ENCODE measurements at places on chromosomes 5 and 9. TPM values are rescaled to one million over a fixed set of nuclear protein-coding genes. Genes with fewer than 3 reads are reported as not detected.
A peak's percentile ranks its signal among the peaks of the same experiment; 100 is the strongest.

DNA sequence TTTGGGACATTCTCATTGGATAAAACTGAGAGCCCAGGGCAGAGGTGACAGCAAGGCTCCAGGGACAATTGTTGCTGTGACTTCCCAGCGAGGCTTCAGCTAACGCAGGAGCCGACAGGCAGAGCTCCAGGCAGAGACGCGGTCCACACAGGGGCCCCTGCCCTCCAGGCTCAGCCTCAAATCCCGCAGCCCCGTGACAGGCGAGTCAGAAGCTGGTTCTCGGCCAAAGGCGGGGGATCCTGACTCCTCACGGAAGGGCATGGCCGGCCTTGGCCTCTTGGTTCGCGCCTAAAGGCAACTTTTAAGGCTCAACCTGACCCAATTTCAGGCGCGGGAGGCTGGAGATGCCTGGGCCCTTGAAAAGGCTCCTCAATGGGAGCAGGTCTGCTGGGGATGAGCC is 21.3 kb downstream of the SLC12A7 start:
- no peaks in the 10 kb centered on the region for H3K27me3 ChIP-seq
- no peak overlapping the region for H3K27ac ChIP-seq
- DNase-seq = no peak
- no peaks in the 10 kb centered on the region for H3K4me1 ChIP-seq

GRCh38 chr5:95274011-95274410 is 10.9 kb downstream of the MCTP1 start:
- no peak overlapping the region for H3K27ac ChIP-seq
- no peak overlapping the region for H3K4me3 ChIP-seq
- no peaks in the 10 kb centered on the region for H3K36me3 ChIP-seq
- H3K27me3 ChIP-seq = no peaks in the 10 kb centered on the region
- H3K4me1 ChIP-seq = no peaks in the 10 kb centered on the region

PRRX2 gene
- total RNA-seq = 4.6 TPM

TMEM215 gene
- not detected for total RNA-seq

DNA sequence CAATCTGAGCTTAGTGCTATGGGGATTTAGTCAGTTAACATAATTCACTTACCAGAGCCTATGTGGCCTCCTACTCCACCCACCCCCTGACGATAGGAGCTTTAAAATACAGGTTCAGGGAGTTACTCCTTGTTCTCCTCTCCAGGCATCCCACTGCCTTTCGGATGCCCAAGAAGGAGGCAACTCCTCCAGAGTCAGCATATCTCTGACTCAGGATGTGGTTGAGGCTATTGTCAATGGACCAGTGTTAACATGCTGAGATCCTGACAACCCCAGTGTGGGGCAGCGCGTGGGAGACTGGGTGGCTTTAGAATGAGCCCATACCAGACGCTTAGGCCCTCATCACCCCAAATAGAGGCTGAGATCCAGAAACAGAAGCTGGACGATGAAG is 27.4 kb downstream of the BICD2 start:
- no peaks in the 10 kb centered on the region for H3K27me3 ChIP-seq
- H3K4me1 ChIP-seq = peaks cover 2% of the 10 kb centered on the region
- no peak for DNase-seq
- no peak overlapping the region for H3K27ac ChIP-seq
- no peaks in the 10 kb centered on the region for H3K36me3 ChIP-seq

THBS4 gene
- 1.5 TPM for total RNA-seq

FOXD4L4 gene
- 0.26 TPM for total RNA-seq

DNA sequence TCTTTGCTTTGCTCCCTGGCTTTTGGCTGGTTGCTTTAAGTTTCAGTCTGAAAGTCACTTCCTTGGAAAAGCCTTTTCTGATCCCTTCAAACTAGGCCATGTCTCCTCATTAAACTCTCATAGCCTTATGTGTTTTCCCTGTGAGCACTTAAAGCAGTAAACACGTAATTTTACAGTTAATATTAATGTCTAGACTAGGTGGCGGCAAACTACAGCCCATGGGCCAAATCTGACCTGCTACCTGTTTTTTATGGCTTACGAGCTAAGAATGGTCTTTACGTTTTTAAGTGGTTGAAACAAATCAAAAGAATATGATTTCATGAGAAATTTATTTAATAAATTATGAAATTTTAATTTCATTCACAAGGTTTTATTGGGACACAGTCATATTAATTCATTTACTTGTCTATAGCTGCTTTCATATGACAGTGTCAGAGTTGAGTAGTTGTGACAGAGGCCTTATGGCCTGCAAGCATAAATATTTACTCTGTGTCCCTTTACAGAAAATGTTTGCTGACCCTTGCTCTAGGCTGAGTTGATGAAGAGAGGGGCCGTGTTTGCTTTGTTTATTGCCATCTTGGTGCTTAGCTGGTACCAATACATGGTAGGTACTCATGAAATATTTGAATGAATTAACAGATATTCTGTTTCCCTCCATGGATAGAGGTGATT is 7.4 kb downstream of the SLC44A1 start:
- no peaks in the 10 kb centered on the region for H3K27me3 ChIP-seq
- H3K4me3 ChIP-seq = no peak overlapping the region
- H3K36me3 ChIP-seq = no peaks in the 10 kb centered on the region

RAB14 gene
- 18.5 TPM for total RNA-seq

- H3K4me3 ChIP-seq = peak overlapping the region; percentile 61
- H3K27me3 ChIP-seq = no peaks in the 10 kb centered on the region
- peaks cover 8% of the 10 kb centered on the region for H3K4me1 ChIP-seq
- H3K27ac ChIP-seq = peak overlapping the region; percentile 88
Measured at GRCh38 chr9:120875954-120876841, 790 bp downstream of the PHF19 start.

CEL gene
- total RNA-seq = under 0.01 TPM

DNA sequence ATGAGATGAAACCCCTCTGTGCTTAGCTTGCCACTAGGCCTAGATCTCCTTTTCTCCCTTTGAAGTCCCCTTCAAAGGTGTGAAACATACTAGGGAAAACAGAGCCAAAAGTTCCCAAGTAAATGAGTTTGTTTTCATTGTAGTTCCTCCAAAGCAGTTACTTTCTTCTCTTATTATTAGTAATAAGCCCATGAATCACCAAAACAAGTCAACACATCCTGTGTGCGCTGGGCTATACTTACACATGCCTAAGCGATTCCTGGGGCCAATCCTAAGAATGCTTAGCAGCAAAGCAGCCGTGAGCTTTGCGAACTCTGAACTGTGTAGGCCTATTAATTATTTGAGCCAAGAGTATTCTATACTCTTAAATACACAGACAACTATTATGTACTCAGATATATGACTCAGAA is 7.6 kb downstream of the ENC1 start:
- peak; percentile 70 for DNase-seq
- no peaks in the 10 kb centered on the region for H3K27me3 ChIP-seq
- H3K4me3 ChIP-seq = no peak overlapping the region
- peak overlapping the region; percentile 84 for H3K27ac ChIP-seq

GRCh38 chr5:68739752-68740151 is 354.1 kb upstream of the SLC30A5 start:
- H3K4me1 ChIP-seq = no peaks in the 10 kb centered on the region
- no peak overlapping the region for H3K27ac ChIP-seq
- no peaks in the 10 kb centered on the region for H3K36me3 ChIP-seq
- H3K27me3 ChIP-seq = peaks cover 2% of the 10 kb centered on the region
- H3K4me3 ChIP-seq = no peak overlapping the region

- H3K4me1 ChIP-seq = no peaks in the 10 kb centered on the region
- DNase-seq = no peak
- no peaks in the 10 kb centered on the region for H3K27me3 ChIP-seq
- H3K27ac ChIP-seq = no peak overlapping the region
Measured at GRCh38 chr9:73575101-73576060, 423.7 kb downstream of the ANXA1 start.

SMIM33 gene
- total RNA-seq = not detected

LOX gene
- total RNA-seq = 33.4 TPM

DNA sequence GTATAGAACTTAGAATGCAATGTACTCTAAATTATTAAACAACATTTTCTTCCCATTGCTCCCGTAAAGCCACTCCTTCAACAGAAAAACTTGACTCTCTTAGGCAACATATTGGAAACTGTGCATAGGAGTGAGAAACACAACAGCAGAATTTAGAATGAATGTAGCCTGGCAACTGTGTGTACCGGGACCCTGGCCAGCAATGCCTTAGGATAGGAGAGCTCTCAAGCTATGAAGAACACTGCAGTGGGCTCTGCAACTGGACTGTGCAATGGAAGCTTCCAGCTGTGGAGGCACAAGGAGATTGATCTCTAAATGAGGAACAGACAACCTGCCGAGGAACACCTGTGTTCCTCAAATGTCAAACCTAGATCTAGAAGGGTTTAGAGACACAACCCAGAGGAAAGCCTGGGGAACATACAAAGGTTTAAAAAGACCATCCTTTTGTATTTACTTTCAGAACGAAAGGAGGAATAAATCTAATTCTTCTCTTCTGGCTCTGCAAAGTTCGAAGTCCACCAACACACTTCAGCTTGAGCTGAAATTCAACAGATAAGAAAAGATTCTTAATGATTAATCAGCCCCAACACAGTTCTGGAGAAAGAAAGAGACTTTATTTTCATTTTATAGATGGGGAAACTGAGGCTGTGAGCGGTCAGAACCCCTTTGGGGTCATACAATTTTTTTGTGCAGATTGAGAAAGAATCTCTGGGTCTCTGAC is 51.5 kb upstream of the ARL15 start:
- no peak overlapping the region for H3K27ac ChIP-seq
- no peaks in the 10 kb centered on the region for H3K4me1 ChIP-seq
- peak; percentile 25 for DNase-seq

DNA sequence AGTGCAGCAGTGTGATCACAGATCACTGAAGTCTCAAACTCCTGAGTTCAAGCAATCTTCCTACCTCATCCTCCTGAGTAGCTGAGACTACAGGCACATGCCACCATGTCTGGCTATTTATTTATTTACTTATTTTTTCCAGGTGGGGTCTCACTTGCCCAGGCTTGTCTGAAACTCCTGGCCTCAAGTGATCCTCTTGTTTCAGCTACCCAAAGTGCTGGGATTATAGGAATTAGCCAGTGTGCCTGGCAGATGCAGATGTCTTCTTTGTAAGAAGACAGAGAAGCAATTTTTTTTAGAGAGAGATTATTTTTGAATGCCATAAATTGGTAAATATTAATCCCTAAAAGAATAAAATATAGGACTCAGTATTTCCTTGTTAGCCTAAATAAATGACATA is 54.3 kb downstream of the CHSY3 start:
- no peaks in the 10 kb centered on the region for H3K4me1 ChIP-seq
- no peak overlapping the region for H3K4me3 ChIP-seq
- H3K36me3 ChIP-seq = no peaks in the 10 kb centered on the region
- H3K27me3 ChIP-seq = no peaks in the 10 kb centered on the region

OR1Q1 gene
- not detected for total RNA-seq

HMGCR gene
- 225 TPM for total RNA-seq

DDX4 gene
- total RNA-seq = not detected

DNA sequence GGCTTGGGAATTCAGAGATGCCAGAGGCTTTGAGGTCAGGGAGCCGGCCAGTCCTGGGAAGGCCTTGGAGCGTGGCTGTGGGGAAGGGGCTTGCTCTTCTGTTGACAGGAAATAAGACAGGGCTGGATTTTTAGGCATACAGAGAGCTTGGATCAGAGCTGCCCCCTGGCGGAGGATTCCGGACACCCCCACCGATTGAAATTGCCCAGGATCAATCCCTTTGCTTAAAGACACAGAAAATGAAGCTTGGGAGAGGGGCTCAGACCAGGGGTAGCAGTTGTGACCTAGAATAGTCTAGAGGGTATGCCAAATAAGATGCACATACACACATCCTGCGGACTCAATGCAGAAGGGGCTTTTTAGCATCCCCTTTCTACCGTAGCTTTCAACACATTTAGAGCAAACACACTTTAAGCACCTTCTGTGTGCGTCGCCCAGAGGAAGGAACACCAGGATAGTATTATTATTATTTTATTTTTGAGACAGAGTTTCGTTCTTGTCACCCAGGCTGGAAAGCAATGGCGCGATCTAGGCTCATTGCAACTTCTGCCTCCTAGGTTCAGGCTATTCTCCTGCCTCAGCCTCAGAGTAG is 1.7 kb upstream of the NTMT1 start:
- H3K4me3 ChIP-seq = no peak overlapping the region
- H3K4me1 ChIP-seq = peaks cover 24% of the 10 kb centered on the region
- no peaks in the 10 kb centered on the region for H3K36me3 ChIP-seq
- H3K27ac ChIP-seq = no peak overlapping the region
- DNase-seq = peak; percentile 63
- H3K27me3 ChIP-seq = no peaks in the 10 kb centered on the region
